ENCODE measurements at places on chromosomes 6 and 20.

GRCh38 chr6:156912431-156912830 is 135.3 kb downstream of the ARID1B start:
- DNase-seq: no peak

- DNase-seq: no peak
Observed at GRCh38 chr20:13105039-13105438, 96.3 kb downstream of the SPTLC3 start.

DNA sequence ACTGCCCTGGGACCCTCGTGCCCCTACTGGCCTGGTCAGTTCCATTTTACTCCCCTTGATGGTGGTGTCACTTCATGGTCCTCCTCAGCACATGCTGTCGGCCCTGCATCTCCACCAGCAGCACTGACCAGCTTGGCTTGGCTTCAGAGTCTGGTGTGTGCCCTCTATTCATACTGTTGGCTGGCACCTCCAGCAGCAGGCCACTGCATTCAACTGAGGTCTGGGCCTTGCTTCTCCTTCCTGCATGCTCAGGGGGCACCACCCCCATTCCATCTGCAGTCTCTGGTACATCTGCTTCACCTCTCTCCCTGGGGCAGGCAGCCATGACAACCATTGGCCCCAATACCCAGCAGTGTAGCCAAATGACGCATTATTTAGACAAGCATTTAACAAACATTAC is 155.9 kb downstream of the SLC24A3 start:
- no peak for DNase-seq

DNA sequence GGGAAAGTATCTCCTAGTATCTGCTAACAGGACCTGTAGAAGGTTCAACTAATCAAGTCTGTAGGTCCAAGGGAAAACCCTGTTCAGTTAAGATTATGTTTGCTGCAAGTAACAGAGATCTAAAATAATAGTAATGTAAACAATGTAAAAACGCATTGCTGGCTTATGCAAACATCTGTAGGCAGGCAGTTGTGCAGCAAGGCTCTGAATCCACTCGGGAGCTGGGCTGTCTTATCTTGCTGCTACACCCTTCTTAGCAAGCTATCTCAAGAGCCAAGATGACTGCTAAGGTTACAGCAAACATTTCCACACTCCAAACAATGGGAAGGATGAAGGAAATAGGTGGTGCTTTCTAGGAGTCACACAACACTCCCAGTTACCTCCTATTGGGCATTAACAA is 397.3 kb upstream of the NRSN1 start:
- DNase-seq: no peak

DNA sequence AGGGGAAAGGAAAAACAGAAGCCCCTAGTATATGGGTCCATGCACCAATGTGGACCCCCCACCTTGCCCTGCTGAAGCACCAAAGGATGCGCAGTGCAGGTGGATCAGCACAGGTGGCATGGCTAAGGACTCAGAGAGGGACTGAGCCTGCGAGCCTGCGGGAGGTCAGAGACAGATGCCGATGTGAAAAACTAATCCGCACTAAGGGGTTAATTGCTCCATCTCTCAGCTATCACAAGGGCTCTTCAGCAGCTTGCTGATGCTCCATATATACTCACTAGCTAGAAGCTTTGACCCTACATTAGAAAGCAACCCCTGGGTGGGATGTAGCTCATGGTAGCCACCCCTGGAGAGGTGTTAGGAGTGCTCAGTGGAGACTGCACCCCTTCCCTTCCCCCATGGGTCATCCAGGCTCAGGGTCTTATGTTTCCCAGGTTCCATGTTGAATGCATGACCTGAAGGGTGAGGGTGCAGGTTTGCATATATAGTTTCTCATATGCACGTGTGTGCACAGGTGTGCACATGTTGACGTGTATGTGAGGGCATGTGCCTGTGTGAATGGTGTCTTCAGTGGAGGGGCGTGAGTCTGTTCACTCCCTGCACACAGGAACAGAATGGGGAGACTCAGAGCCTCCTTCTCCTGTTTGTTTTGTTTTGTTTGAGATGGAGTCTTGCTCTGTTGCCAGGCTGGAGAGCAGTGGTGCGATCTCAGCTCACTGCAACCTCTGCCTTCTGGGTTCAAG is 13.4 kb upstream of the IP6K3 start:
- DNase-seq: no peak

- no peak for DNase-seq
Observed at GRCh38 chr6:68891419-68891818, 256.3 kb downstream of the ADGRB3 start.
